ENCODE measurements at places on chromosomes 13 and 19. TPM values are rescaled to one million over a fixed set of nuclear protein-coding genes. Genes with fewer than 3 reads are reported as not detected.

DNA sequence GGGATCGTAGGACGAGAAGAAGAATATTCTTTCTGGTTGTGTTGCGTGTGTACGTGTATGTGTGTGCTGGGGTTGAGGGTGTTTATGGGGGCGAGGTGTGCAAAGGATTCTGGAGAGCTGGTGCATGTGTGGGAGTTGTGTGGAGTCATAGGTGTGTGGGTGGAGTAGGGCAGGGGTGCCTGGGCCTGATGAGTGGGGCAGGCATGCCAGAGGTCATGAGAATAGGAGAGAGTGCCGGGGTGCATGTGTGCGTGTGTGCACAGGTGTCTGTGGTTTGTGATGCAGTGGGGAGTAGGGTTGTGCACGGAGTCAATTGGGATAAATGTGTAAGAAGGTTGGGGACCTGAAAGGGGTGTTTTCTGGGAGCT, 649 bp downstream of the TMEM91 start:
- no peaks in the 10 kb centered on the region for H3K27me3 ChIP-seq
- H3K4me1 ChIP-seq: peaks cover 19% of the 10 kb centered on the region
- H3K27ac ChIP-seq: no peak overlapping the region

DNA sequence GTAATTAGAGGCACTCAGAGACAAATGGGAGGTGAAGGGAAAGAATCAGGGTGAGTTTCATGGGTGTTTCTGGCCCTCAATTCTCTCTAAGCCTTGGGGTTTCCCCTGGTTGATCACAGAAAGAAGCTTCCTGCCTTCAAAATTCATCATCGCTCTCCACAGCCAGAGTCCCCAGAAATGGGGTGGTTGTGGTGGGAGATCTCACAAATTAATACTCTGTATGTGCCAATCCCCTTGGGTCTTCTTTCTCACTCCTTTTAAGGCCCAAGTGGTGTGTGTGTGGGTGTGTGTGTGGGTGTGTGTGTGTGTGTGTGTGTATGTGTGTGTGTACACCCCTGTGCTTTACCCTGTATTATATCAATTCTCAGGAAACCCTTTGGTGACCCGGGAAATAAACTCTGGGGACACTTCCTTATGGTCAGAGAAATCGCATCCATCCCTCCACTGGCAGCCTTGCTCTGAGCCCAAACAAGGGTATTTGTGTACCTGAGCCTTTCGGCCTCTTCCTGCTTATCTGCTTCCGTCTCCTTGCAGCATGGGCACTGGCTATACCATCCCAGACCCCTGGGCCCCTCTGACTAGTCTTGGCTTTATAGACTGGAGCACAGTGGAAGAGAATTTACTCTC, 2.8 kb upstream of the FCGBP start:
- no peak overlapping the region for H3K4me3 ChIP-seq
- peaks cover 37% of the 10 kb centered on the region for H3K36me3 ChIP-seq
- no peaks in the 10 kb centered on the region for H3K27me3 ChIP-seq
- H3K27ac ChIP-seq: peak overlapping the region; percentile 90
- peaks cover 72% of the 10 kb centered on the region for H3K4me1 ChIP-seq
- peak; percentile 51 for DNase-seq

DNA sequence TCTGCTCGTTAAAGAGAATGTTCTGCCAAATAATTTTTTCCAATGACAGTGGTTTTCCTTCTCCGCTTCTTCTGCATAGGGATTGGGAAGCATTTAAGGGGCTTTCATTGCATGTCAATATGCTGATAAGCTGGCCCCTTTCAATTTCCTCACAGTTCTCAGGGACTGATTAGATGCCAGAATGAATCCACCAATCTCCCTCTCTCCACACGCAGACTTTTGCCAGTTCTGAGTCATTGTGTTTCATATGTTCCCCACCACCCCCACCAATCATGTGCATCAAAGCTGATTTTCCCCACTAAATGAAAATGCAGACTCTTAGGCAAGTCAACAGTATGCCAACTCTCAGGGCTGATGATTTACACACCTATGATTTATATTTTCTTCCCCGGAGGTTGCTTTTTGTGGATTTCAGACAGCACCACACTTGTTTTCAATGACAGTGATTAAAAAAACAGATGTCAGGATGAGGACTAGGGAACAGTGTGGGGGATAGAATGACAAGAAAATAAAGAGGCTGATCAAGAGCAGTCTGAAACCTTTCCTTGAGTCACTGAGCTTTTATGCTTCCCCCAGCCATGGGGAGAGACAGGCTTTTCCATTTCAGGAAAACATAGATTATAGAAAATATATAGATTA, 47.9 kb upstream of the C13orf42 start:
- H3K27me3 ChIP-seq: peaks cover 14% of the 10 kb centered on the region
- H3K27ac ChIP-seq: no peak overlapping the region
- H3K36me3 ChIP-seq: no peaks in the 10 kb centered on the region
- peak; percentile 4 for DNase-seq

DNA sequence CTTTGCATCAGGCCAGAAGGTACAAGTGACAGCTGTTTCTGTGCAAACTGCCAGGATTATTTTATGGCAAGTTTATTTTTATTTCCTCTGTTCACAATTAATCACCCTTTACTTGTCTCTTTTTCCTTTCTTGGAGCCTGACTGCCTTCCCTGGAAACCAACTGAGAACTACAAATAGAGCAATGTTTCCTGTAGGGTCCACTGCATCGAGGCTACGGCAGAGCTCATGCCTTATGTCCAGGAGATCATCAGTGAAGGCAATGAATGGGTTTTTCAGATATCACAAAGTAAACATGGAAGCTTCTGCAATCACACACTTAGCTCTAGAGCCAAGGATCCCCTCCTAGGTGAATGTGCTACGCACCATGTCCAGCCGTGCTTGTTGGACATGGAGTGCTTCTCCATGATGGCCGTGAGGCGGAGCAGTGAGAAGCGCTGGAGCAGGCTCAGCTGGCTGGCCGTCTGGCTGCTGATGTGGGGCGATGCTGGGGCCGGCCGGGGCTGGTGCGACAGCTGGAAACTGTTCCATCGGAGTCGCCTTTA, 110.9 kb downstream of the KL start:
- H3K36me3 ChIP-seq: no peaks in the 10 kb centered on the region
- H3K27ac ChIP-seq: no peak overlapping the region
- no peak for DNase-seq
- H3K4me3 ChIP-seq: no peak overlapping the region

DNA sequence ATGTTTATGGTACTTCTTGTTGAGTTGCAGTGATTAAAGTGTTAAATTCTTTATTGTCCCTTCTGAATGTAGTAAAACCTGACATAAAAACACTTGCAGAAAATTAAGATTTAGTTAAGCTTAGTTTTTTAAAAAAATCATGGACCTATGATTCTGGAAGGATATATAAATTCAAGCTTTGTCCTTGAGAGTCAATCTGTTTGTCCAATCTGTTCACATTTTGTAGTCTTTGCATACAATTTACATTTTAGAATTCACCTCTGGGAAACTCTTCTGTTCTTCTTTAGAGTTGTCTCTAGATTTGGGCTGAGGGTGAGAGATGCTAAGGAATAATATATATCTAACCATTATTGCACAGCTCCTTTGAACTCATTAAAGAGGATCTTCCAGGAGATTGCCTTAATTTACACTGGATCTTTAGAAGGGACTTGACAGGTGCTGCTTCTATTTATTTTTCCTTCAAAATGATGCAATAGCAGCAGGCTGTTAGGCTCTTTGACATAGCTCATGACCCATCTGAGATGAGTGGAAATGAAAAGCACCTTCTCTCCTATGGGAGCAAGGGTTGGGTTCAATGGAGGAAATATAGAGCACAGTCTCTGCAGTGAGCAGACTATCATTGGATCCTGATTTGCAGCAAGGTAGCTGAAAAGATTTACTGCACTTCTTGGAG, 433.9 kb downstream of the GPC6 start:
- no peak overlapping the region for H3K27ac ChIP-seq
- no peaks in the 10 kb centered on the region for H3K36me3 ChIP-seq
- H3K4me1 ChIP-seq: no peaks in the 10 kb centered on the region
- H3K4me3 ChIP-seq: no peak overlapping the region
- no peak for DNase-seq

The CAPS gene
- 2.6 TPM for total RNA-seq

The ZNF709 gene
- total RNA-seq: 1.8 TPM

The CYP2A6 gene
- total RNA-seq: not detected

All from activated naive CD8-positive, alpha-beta T cell treated with anti-CD3 and anti-CD28 coated beads for 36 hours (primary cell).